H1 (cell line): ENCODE measurements at places on chromosomes 2 and 18.
A peak's percentile ranks its signal among the peaks of the same experiment; 100 is the strongest.

GRCh38 chr18:24027156-24027827, 12.7 kb downstream of the TTC39C start:
- no peak for DNase-seq

DNA sequence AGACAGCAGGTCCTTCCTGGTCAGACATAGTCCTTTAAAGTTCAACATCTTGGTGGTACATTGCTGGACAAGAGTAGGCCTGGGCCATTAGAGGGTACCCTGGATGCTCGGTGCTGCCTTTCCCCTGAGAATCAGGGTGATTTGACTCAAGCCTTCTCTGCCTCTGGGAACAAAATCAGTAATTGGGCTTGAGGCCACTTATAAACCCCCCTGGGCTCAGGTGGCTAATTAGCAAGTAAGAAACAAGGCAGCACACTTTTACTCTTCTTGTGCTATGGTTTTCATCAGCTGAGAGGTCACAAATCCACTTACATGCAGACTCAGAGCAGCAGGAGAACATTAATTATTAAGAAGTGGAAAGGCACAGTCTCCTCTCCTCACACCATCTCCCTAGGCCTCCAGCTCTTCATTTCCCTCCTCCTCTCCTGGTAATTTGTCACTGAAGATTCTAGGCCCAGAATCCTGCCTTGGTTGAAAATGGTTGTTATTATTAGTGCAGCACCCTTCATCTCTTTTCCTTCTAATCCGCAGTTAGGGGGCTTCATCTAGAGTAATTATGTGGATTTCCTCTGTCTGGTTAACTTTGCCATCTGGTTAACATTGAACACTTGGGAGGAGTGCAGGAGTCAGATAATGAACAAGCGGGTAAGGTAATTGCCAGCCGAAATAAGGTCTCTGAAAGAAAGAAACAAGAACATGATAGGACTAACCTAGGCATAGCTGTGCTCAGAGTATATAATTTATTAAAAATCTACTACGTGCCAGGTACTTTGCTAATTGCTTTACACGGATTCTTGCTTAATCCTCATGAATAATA, 29.7 kb upstream of the CASP10 start:
- no peak for DNase-seq

DNA sequence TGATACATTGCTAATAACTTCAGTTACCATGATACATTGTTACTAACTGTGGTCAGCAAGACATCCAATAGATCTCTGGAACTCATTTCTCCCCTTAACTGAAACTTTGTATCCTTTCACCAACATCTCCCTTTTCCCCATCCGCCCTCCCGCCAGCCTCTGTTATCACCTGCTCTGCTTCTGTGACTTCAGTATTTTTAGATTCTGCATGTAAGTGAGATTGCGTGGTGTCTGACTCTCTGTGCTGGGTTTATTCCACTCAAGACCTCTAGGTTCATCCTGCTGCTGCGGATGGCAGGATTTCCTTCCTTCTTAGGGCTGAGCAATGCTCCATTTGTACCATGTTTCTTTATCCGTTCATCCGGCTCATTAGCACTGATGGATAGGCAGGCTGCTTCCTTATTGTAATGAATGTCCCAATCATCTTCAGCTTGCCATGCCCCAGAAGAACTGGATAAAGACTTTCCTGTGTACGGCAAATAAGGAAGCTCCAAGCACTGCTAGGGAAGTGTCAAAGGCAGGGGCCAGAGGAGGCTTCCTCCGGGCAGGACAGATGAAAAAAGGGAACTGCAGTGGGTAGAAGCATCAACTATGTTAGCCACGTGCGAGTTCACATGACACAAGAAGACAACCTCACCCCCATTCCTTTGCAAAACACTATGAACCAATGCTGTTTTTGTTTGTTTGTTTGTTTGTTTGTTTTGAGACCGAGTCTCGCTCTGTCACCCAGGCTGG, 113.4 kb downstream of the EIPR1 start:
- DNase-seq, result no peak

DNA sequence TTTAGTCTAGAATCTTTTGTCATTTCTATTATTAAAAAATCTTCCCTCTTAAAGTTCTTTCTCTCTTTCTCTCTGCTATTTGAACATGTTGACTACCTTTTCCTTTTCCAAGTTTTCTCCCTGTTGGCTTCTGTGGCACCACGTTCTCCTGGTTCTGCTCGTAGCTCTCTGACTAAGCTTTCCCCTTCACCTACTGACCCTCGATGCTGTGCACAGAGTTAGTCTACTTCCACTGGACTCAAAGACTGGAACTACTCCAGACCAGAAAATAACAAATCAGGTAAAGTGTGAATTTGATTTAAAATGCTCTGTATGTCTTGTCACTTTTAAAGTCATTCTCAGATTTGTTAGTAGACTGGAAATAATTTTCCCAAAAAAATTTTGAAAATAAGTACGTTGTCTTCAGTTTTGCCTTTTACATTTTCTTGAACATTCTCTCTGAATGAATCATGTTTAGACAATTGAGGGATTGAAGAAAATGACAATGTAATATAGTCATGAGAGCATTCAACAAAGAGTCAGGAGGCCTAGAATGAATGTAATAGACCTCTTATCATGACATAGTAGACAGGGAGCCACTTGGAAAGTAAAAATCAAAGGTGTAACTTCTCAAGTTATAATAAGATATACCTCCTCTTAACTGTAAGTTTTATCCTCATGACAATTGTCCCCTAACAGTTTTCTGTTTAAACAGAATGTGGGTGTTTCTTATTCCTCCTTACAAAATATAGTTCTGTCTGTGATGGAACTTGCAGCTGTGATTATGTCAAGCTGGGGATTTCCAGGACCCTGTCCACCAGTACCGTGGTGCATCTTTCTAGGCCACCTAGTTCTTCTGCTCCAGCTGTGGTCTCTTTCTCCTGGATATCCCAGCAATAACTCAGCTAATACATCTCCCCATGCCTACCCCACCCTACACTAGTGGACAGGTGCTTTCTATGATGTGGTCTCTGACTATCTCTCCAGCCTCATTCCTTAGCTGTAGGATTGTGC, 25.5 kb downstream of the ITPRID2 start:
- no peak for DNase-seq

- peak; percentile 81 for DNase-seq
Observed at GRCh38 chr18:76495435-76496193, 572 bp upstream of the ZNF516 start.

- DNase-seq, result no peak
Observed at GRCh38 chr2:152167065-152167464, 8.5 kb downstream of the STAM2 start.

DNA sequence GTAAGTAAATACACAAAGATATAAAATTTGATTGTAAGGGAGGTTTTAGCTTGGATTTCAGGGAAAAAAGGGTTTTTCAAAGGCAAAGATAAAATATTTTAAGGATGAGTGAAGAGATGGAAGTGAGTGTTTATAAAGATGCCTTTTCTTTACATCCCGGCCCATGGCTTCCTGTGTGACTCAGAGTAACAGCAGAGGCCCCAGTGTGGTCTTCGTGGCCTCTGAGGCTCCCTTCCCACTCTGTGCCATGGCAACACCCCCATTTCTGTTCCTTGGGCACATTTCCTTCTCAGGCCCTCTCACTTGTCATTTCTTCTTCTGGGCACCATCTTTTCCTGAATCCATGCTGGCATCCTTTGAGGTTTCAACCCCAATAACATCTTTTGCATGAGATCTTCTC, 92.6 kb upstream of the TMEM18 start:
- no peak for DNase-seq

- DNase-seq, result peak; percentile 61
Observed at GRCh38 chr18:3481696-3482210, 31.8 kb downstream of the TGIF1 start.

GRCh38 chr2:43146083-43146482, 80.3 kb downstream of the ZFP36L2 start:
- DNase-seq, result no peak

- peak; percentile 35 for DNase-seq
Observed at GRCh38 chr2:239832490-239833268, 192.5 kb downstream of the NDUFA10 start.

DNA sequence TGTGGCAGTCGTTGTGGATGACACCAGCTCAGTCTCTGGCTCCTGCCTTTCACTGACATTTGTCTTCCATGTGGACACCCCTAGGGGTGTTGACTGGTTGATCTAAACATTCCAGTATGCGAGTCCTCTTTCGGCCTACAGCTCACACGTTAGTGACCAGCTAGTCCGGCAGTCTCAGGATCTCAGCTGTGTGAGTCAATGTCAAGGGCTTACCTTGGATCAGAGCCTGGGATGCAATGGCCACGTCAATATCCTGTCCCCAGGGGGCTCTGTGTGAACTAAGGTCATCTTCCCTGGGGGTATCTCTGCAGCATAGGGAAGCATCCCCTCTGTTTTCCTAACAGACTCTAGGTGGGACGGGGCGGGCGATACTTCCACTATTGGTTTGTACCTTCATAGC, 35.1 kb upstream of the YWHAQ start:
- DNase-seq, result no peak
